ENCODE measurements at places on chromosomes 7 and 10.
A peak's percentile ranks its signal among the peaks of the same experiment; 100 is the strongest.

DNA sequence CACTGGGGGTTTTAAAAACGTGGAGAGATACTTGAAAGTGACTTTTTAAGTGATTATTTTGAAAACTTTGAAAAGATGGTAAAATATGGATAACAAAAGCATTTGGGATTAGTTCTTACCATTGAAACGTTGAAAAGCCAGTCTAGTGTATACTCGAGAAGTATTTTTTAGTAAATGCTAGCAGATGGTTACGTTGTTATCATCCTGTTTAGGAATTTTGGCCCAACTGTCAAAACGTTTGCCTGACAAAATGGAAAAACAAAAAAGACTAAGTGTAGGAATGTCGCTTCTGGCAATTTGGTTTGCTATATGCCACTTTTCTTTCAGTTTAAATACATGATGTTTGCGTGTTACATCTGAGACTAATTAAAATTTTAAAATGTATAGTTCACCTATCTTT lies 1.2 kb downstream of the RBM33 start:
- DNase-seq, result no peak

GRCh38 chr7:42580061-42580460 lies 331.8 kb downstream of the C7orf25 start:
- DNase-seq, result no peak

GRCh38 chr10:91607646-91608403 lies 25.0 kb downstream of the PPP1R3C start:
- DNase-seq, result no peak

DNA sequence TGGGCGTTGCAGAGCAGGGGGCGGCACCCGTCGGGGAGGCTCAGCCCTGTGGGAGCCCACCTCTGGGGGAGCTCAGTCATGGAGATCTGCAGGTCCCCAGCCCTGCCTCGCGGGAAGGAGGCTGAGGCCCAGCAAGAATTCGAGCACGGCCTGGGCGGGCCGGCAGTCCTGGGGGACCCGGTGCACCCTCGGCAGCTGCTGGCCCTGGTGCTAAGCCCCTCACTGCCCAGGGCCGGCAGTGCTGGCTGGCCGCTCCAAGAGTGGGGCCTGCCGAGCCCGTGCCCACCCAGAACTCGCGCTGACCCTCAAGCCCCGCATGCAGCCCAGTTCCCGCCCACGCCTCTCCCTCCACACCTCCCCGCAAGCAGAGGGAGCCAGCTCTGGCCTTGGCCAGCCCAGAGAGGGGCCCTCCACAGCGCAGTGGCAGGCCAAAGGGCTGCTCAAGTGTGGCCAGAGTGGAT lies 76.2 kb downstream of the TMEM26 start:
- DNase-seq, result no peak

GRCh38 chr7:120931243-120931642 lies 19.3 kb upstream of the ING3 start:
- DNase-seq, result no peak

GRCh38 chr10:19169041-19169440 lies 120.4 kb downstream of the MALRD1 start:
- no peak for DNase-seq

DNA sequence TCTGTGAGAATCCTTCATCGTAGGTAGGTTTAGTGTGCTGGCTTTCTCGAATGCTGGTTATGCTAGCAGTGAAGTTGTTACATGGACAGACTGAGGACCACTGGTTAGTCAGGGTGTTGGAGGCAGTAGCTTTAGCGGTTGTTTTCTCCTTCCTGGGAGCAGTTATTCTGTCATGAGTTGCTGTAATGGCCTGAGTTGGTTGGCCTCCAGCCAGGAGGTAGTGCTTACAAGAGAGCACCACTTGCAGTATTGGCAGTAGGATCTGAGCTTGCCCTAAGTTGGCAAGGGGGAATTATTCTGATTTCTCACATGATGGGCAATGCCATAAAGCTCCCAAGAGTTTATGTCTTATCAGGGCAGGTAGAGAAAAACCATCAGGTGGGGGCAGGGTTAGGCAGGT lies 58.0 kb downstream of the IPMK start:
- DNase-seq, result no peak

- DNase-seq, result no peak
Observed at GRCh38 chr10:77157248-77158019, 480.2 kb downstream of the KCNMA1 start.

GRCh38 chr10:31583293-31583692 lies 264.3 kb downstream of the ZEB1 start:
- no peak for DNase-seq

DNA sequence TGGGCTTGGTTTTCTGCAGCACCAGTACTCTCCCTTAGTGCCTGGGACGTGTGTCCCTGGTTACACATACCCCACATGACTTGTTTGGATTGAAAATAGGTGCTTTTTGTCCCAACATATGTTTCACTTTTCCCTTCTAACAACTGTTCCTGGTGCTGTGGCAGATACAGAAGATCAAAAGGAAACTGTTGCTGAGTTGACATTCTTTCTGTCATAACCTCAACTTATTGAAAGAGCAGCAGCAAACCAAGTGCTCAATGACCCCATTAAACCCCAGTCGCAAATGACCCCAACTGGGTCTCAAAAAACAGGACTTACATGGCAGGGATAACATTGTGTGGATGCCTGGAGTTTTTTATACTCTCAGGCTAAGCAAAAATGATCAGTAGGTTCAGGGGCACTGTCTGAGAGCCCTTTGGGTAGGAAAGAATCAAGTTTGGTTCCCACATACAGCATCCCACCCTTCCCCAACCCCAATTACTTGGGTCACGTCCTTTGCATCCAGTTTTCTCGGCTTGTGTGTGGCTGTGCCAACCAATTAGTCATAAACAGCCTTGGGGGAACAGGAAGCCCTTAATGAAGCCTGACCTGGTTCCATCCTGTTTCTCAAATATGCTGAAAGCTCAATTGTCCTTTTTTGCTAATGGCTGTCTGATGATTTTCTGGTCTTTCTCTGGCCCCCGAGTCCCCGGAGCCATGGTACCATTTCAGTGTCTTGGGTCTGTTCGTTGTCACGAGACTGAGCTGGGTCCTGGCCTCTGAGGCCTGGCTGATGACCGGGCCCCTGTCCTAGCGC lies 4.9 kb downstream of the HKDC1 start:
- DNase-seq, result no peak

GRCh38 chr7:44391171-44391570 lies 65.8 kb upstream of the CAMK2B start:
- no peak for DNase-seq

- no peak for DNase-seq
Observed at GRCh38 chr10:115706488-115707076, 566.4 kb downstream of the GFRA1 start.

DNA sequence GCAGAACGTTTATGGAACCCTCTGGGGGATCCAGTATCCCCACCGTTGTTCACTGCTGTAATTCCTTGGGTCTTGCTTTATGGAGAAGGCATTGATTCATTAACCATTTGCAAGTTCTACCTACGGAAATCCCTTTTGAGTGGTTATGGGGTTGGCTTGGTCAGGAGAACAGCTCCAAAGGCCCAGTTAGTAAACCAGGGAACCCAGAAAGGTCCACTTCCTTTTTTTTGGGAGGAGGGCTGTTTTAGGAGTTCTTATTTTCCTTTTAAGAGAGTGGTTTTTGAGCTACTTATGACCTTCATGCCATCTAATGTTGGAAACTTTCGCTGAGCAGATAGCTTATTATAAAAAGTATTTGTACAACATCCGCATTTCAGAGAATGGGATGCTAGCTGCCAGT lies 1.3 kb downstream of the POR start:
- DNase-seq, result no peak

- DNase-seq, result no peak
Observed at GRCh38 chr7:49279891-49280290, 355.5 kb downstream of the CDC14C start.

- no peak for DNase-seq
Observed at GRCh38 chr10:119257899-119258419, 50.6 kb downstream of the GRK5 start.

GRCh38 chr10:45061982-45062381 lies 61.3 kb downstream of the ZNF22 start:
- no peak for DNase-seq

GRCh38 chr7:98985945-98986344 lies 107.6 kb downstream of the TRRAP start:
- no peak for DNase-seq

DNA sequence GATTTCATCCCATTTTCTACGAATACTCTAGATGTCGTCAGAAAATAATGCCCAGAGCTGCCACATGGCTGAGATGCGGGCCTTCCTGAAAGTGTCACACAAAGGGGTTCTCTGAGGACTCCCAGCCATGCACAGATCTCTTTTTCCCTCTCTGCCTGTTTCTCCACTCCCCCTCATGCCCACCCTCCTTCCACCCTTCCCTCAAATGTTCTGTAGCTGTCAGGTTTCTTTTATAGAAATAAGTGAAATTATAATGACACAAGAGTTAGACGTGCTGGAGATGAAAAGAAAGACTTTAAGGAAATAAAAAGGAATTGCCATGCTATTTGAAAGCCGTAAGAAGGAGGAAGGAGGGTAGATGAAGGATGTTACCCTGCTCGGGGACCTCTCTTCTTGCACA lies 819.3 kb upstream of the CELF2 start:
- DNase-seq, result no peak

DNA sequence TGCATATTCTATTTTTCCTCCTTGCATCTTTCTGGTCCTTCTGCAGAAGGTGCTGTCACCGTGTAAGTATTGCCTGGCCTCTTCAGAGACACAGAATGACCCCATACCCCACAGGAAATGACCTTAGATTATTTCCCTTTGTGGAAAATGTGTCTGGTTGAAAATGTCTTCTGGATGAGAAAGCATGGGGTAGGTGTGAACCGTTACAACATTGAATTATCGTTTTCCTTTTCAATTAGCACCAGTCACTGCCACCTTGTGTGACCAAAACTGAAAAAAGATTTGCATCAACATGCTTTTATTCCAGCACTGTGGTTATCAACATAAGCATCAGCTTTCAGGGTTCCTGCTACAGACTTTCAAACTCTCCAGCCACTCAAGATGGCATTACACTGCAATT lies 58.0 kb upstream of the CELF2 start:
- no peak for DNase-seq

GRCh38 chr7:120023494-120024167 lies 249.3 kb upstream of the KCND2 start:
- DNase-seq, result no peak

DNA sequence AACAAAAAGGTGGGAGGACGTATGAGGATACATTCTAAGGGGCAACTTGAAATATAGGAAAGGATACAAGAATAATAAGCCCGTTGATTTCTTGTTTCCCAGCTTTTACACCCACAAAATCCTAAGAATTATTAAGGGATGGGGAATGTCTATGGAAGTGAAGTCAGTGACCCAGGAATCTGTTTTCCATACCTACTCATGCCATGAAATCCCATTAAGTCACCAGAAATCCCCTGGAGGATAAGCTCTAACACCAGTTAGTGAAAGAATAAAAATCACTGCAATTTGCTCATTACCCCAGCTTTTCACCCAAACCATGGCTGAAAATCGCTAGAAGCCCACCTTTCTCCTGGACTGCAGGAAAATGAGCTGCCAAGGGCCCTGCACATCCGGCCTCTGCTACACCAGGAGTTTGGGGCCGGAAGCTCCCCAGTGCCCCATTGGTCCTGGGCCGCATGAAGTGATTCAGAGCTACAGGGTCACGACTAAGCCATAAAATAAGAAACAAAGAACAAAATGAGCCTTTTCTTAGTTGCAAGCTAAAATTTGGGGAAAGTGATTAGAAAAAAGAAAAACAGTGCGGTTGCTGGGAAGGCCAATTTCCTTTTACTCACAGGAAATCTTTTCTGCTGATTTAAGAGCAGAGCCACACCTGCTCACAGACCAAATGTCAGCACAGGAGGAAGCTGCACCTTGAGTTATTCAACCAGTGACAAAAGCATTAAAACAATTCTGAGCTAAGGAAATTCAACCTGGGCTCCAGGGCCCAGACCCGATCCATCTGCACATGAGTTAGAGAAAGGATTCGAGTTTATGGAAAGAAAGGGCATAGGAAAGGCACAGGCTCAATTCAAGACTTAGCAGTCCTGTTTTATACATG lies 40.3 kb downstream of the HIPK2 start:
- peak; percentile 14 for DNase-seq

GRCh38 chr7:134535272-134535918 lies 8.0 kb downstream of the AKR1B10 start:
- DNase-seq, result no peak

Measured in CD4-positive, alpha-beta T cell treated with Interleukin-6 at 100 ng/mL for 8 hours (primary cell).